ENCODE measurements at places on chromosomes 1 and 21.

DNA sequence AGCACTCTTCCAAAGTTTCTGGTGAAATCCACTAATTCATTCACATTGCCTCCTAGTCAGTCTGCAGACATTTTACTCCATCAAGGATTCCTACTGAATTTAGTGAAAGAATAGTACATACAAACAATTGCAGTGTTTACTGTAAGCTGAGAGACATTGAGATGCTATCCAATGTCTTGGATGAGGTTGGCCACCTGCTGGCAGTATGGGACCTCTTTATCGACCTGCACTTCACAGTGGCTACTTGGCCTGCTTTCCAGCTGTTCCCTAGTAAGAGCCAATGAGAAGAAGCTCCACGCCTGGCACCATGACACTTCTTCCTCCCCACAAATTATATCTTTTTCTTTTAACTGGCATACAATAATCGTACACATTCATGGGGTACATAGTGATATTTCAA lies 51.5 kb upstream of the LRIF1 start:
- DNase-seq = no peak

GRCh38 chr1:22190731-22191130 lies 47.8 kb upstream of the WNT4 start:
- peak; percentile 8 for DNase-seq

- no peak for DNase-seq
Measured at GRCh38 chr1:46174448-46175231, at the start of gene TSPAN1. TSPAN1 (plus strand) TSS chr1:46175087; CDS start chr1:46181108, 6,021 bp downstream.

GRCh38 chr1:212968368-212968863 lies 18.1 kb downstream of the VASH2 start:
- no peak for DNase-seq

DNA sequence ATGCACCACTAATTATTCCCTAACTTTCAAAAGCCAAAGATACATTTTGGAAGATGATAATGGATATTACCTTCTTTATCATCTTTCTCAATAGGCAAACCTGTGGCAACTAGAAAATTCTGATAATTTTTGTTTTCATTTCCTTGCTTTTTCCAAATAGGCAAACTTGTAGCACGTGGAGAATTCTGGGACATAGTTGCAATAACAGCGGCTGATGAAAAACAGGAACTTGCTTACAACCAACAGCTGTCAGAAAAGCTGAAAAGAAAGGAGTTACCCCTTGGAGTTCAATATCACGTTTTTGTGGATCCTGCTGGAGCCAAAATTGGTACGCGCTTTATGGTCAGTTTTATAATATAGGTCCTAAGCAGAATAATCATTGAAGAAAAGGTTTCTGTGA lies 1.5 kb downstream of the FPGT start:
- DNase-seq = no peak

DNA sequence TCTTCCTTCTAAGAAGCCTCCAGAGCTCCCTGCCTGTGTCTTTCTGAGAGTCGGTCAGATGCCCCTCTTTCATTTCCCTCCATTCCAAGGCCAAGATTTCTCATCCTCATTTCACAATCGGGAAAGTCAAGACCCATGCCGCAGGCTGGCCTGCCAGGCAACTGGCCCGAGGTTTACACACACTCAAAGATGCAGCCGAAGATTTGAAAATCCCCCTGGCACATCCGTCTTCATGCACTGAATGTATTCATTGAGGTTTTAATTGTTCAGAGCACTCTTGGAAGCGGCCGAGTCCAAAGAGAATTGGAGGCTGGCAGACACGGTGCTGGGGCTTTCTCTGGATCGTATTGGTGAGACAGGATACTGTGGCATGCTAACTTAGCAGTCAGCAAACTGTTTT lies 29.1 kb upstream of the SRP9 start:
- no peak for DNase-seq

- no peak for DNase-seq
Measured at GRCh38 chr21:46665566-46665965, 30.1 kb downstream of the PRMT2 start.

DNA sequence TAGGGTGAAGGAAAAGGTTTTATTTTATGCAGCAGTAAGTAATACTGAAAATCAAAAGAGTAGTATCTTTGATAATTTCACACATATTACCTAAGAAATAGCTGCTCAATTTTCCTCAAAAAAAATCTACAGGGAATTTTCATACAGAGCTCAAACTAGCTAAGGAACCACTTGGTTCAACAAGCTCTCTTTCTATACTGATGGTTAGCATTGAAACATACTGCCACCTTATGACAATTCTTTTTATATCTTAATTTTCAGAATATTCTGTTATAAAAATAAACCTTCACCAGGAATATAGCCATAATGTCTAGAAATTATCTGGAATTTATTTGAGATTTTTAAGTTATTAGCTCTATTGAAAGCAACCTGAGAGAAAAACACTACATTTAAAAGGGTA lies 142.1 kb downstream of the DPYD start:
- DNase-seq = no peak

DNA sequence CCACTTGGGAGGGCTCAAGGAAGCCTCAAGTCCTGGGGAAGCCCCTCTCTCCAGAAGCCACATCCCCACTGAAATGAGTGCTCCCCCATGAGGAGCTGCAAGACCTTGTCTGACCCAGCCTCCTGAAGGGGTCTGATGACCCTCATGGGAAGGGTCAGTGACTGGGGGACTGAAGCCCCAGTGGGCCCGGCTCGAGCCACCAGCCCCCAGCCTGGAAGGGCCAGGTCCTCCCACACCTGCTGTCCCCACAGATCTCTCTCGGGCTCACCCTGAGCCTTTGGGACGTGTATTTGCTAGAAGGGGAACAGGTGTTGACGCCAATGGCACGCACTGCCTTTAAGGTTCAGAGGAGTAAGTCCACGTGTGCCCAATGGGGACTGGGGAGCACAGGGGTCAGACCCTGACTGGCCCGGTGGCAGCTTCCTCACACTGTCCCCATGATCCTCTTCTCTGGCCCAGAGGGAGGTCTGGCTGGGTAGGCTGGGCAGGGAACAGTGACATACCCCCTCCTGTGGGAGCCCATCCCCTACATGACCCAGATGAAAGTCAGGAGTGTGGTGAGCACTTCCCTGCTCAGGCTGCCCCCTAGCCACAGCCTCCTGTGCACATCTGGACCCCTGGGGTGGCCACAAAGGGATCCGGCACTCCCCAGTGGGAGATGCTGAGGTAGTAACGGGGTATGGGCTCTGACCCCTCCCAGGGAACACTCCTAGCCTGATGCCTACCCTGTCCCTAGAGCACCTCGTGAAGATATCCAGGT lies 12.4 kb upstream of the SRARP start:
- no peak for DNase-seq

DNA sequence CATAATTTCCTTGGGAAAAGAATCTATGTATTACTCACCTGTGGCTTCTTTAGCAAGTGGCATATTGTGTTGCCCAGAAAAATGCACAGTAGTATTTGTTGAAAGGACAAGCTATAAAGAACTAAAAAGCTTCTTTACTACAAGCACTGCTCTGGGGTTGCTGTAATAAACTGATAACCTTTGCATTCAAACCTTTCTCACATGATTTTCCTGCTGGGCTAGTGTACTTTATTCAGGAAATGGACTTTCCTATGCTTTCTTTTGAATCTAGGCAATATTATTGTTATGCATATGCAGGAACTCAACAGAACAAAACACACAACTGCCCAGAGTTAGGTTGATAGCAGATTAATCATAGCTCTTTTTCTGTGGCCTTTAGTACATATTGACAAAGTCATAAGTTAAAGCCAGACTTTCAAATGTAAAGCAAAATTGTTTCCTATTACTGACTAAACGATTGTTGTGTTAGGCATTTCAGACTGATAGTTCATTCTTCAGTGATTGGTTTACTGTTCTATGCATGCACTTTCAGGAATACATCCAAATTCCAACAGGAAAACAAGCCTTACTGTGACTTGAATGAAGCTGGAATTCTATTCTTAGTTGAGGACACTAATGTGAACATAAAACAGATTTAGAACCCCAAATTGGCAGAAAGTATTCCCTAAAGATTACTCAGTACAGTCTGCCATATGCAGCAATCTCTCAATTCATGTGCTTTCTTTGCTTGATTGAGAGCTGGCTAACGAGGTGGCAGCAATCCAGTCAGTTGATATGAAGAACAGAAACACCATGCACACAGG lies 564.3 kb upstream of the NEGR1 start:
- DNase-seq = no peak

- no peak for DNase-seq
Measured at GRCh38 chr1:213985209-213986019, 2.4 kb upstream of the PROX1 start.

- no peak for DNase-seq
Measured at GRCh38 chr1:84743896-84744295, 53.6 kb upstream of the SSX2IP start.

GRCh38 chr1:228275179-228275429 lies 67.3 kb downstream of the OBSCN start:
- no peak for DNase-seq

DNA sequence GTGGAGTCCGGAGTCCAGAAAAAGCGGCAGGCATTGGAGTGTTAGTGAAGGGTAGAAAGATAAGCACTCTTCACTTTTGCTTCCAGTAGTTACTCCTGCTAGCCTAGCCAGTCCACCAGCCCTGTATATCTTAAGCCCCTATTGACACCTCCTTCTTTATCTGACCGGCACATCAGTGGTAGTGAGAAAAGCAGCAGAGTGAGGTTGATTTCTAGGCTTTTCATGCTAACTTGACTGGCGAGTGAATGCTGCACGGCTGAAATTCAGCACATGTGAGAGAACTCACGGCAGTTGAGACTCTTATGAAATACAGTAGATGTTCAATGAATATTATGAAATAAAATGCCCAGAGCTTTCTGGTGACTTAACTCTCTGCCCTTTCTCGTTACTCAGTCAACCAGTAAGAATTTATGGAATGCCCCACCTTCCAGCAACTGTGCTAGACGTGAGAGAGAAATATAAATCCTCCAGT lies 128.2 kb downstream of the CACHD1 start:
- DNase-seq = no peak

DNA sequence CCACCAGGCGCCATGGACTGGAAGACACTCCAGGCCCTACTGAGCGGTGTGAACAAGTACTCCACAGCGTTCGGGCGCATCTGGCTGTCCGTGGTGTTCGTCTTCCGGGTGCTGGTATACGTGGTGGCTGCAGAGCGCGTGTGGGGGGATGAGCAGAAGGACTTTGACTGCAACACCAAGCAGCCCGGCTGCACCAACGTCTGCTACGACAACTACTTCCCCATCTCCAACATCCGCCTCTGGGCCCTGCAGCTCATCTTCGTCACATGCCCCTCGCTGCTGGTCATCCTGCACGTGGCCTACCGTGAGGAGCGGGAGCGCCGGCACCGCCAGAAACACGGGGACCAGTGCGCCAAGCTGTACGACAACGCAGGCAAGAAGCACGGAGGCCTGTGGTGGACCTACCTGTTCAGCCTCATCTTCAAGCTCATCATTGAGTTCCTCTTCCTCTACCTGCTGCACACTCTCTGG lies 3.8 kb downstream of the GJB3 start:
- no peak for DNase-seq

- DNase-seq = no peak
Measured at GRCh38 chr1:38715415-38715814, 144.2 kb downstream of the RRAGC start.

- DNase-seq = no peak
Measured at GRCh38 chr21:34974162-34974981, 74.7 kb downstream of the RUNX1 start.

GRCh38 chr21:39788383-39788782 lies 43.4 kb downstream of the IGSF5 start:
- DNase-seq = peak; percentile 95

- DNase-seq = no peak
Measured at GRCh38 chr1:244054924-244055263, 3.8 kb downstream of the ZBTB18 start.

DNA sequence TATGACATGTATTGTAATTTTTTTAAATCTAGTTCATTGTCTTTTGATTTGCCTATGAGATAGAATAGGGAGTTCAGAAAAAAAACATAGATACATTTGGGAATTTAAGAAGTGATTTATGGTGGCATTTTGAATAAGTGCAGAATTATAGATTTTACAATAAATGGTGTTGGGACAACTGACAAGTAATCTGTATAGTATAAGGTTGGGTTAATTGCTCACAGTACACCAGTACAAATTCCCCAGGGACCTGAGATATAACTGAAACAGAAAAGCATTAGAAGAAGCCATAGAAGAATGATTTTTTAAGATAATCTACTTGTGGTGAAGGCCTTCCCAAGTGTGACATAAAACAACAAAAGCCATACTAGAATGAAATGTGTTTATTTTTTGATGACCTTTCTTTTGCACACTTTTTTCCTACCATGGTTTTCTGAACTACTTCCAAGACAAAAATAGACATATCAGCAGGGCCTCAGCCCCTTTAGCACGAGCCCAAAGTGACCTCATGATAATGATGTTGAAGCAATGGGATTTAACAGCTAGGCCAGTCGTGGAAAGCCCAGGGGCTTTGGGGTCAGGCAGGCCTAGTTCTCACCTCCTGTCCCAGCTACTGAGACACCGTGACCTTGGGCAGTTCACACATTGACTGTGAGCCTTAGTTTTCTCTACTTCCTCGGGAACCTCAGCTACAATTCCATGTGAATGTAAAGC lies 87.4 kb downstream of the GREM2 start:
- DNase-seq = no peak

GRCh38 chr1:111695801-111696200 lies 43.4 kb downstream of the INKA2 start:
- no peak for DNase-seq

DNA sequence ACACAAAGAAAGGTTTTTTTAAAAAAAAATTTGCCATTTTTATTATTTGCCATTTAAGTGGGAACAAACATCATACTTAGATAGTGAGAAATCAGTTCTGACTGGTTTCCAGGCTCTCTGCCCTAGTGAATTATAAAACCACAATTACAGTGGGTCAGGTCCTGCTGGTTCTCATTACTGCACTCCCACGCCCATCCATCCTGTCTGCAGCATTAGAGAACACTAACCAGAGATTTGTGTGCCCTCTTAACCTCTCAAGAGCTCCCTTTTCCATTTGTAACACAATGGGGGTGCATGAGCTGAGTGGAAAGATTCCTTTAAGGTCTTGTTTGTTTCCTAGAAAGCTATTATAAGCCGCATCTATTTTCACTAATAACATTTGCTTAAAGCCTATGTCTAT lies 489.3 kb downstream of the AMY1C start:
- no peak for DNase-seq

DNA sequence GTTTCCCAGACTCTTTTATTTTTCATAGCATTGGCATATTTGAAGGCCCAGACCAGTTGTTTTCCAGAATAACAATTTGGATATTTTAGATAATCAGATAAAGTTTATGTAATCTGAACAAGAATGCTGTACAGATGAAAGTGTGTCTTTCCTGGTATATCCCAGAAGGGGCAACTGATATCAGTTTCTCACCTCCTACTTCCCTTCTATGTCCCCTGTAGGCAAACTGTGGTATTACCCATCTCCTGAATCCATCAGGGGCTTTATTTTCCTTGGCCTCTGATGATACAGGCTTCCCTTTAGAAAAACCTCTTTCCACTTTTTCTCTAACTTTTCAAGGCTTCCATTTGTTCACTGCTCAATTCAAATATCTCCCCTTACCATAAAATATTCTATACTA lies 87.5 kb upstream of the RGS1 start:
- DNase-seq = peak; percentile 32

GRCh38 chr1:14106126-14106525 lies 406.1 kb downstream of the PRDM2 start:
- no peak for DNase-seq

GRCh38 chr1:202145068-202145743 lies 669 bp upstream of the ARL8A start:
- no peak for DNase-seq

- DNase-seq = no peak
Measured at GRCh38 chr1:15245593-15246360, 1.2 kb upstream of the FHAD1 start.

- no peak for DNase-seq
Measured at GRCh38 chr21:31425138-31425537, 81.1 kb upstream of the TIAM1 start.

GRCh38 chr1:157288996-157289395 lies 150.8 kb upstream of the ETV3 start:
- no peak for DNase-seq

Measured in SK-MEL-5 (cell line).